ENCODE measurements at places on chromosomes 6 and 20.

GRCh38 chr6:88179692-88180091, 13.5 kb upstream of the CNR1 start:
- DNase-seq: no peak

DNA sequence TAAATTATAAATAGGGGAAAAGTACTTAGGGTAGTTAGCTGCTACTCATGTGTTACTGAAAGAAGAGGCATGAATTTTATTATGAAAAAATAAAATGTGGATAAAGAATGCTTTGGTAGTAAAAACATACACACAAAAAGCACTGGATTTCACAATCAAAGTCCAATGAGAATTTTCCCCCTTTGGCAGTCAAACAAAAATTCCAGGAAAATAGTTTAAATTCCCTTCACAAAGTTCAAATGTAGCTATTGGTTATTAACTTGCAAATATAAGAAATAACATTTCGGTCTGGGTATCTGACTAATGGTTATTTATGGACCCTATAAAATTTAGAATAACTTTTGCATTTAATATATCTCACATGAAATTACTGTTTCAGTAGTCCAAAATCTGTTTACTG, 210.4 kb downstream of the FOXC1 start:
- no peak for DNase-seq

DNA sequence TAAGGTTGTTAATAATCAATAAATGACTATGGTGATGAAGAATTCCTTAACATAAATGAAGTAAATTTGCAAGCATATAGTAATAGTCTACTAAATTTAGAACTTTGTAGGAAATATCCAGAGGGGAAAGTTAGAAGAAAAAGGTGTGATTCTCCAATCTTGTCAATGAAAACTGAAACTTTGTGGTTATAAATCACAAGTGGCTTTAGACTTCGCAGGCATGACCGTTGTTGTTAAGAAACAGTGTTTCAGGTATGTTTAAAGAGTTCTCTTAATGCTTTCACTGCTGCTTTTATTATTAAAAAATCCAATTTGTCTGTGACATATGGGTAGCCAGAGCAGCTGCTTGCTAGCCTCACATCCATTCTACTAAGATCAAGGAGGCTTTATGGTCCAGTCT, 475.6 kb upstream of the ADGRB3 start:
- no peak for DNase-seq

DNA sequence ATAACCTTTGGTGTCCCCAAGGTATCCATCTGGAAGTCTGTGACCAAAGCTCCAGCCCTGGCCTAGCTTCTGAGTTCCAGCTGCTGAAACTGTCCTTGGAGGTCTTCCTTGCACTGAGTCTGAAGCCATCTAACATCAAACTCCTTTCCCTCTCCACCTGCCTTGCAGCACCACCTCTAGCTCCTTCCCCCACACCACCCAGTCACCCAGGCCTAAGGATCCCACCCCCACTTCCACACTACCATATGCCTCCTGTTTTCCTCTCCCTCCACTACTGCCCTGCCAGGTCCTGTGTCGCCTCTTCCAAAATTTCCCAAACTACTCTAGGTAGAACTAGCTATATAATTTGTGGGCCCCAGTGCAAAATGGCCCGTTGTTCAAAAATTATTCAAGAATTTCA, 10.8 kb upstream of the MATN4 start:
- DNase-seq: no peak

Measured in stimulated activated CD4-positive, alpha-beta T cell treated with anti-CD3 and anti-CD28 coated beads, Interleukin-12 subunit alpha, Interleukin-12 subunit beta, amount 100 ng/mL, for 4 hours (primary cell).